Foreskin fibroblast (primary cell): ENCODE measurements at places on chromosomes 4 and X.
A peak's percentile ranks its signal among the peaks of the same experiment; 100 is the strongest.

DNA sequence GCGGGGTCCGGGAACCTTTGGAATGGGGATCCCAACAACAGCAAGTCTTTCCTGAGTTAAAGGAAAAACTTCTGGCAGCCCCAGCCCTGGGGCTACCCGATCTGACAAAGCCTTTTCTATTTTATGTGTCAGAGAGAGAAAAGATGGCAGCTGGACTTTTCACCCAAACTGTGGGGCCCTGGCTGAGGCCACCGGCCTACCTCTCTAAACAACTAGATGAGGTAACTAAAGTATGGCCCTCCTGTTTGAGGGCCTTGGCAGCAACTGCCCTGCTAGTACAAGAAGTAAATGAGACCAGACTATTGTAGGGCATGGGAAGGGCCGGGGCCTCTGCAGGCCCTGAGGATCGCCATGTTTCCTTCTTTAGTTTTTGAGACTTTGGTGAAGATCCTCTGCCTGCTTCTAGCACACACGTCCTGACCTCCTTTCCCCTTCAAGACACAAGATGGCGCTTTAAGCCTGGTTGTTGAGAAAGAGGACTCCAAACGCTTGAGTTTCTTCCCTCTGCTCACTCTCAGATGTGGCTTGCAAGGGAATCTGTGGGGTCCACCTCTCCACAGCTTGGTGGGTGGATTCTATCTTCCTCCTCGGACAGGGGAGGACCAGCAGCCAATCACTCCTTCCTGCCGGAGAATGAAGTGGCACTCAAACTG lies 18.5 kb upstream of the DRD5 start:
- DNase-seq = peak; percentile 41

- DNase-seq = no peak
These were observed 430 bp downstream of the TRIML1 start for GRCh38 chr4:188139671-188140070.

GRCh38 chrX:19867938-19868337 lies 19.5 kb downstream of the SH3KBP1 start:
- no peak for DNase-seq

- peak; percentile 85 for DNase-seq
These were observed 28.4 kb downstream of the ZNF185 start for GRCh38 chrX:152926279-152926678.

DNA sequence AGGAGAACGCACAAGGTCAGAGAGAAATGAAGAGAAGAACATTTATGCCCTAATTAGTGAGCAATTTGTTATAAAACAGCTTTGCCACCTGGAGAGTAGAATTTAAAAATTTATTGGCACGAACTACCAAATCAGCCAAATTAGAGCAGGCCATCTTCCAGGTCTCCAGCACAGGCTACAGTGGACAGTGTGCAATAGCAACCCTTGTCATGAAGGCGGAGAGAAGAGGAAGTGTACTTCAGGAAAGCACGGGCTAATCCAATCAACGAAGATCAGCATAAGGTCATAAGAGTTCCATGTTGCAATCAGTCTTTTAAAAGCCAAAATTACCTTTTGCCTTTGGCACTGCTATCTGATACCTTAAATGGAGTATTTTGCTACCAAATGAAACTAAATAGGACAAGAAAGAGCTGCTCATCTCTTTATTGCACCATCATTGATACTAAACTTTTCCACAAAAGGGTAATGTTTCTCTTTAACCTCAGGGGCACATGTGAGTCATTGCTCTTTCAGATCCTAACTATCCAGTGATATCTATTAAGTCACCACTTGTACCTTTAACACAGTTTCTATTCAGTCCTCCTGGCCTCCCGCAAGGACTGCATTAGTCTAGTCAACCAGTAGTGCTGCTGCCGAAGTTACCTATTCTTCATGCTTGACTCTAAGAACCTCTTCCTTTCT lies 19.9 kb downstream of the ANK2 start:
- DNase-seq = peak; percentile 45

- peak; percentile 32 for DNase-seq
These were observed 83.5 kb downstream of the NPNT start for GRCh38 chr4:105978684-105979296.

DNA sequence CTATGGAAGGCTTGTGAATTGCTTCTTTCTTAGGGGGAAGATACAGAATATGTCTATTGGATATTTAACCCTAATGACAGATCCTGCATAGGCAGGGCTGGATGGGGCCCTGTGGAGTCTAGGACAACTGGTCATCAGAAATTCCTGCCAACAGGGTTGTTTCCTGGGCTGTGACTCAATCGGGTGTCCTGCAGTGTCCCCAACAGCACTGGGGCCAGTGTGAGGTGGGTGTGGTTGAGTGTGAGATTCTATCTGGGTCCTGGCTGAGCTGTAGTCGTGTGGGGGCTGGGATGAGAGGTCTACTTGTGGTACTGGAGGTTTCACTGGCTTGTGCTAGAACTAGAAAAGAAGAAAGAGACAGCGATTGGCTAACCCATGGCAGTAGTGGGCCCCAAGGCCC lies 87.3 kb upstream of the WDR1 start:
- no peak for DNase-seq

GRCh38 chr4:40306226-40306625 lies 28.9 kb upstream of the CHRNA9 start:
- DNase-seq = no peak

- no peak for DNase-seq
These were observed 47.5 kb downstream of the UCHL1 start for GRCh38 chr4:41304221-41304620.

- no peak for DNase-seq
These were observed 167.0 kb downstream of the ATP10D start for GRCh38 chr4:47652092-47652491.

- DNase-seq = no peak
These were observed 161.5 kb upstream of the GPR101 start for GRCh38 chrX:137195296-137195695.

- DNase-seq = no peak
These were observed 11.3 kb downstream of the UBA1 start for GRCh38 chrX:47204970-47205369.

DNA sequence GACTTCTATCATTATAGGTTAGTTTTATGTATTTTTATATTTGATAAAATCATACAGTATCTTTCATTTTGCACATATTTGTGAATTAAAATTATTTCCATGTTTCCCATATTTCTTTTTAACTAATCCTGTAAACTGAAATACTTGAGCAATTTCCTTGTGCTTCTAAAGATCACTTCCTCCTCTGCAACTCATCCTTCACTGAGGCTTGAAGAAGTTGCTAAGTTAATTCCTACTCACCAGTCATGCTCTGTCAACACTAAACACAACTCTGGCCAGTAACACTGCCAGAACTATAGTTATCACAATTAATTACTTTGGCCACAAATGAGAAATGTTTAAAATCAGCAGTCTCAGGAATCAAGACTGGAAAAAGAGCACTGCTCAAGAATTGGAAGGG lies 6.7 kb downstream of the SPATA4 start:
- DNase-seq = no peak

- no peak for DNase-seq
These were observed 29.0 kb downstream of the LONRF3 start for GRCh38 chrX:119003462-119003861.

DNA sequence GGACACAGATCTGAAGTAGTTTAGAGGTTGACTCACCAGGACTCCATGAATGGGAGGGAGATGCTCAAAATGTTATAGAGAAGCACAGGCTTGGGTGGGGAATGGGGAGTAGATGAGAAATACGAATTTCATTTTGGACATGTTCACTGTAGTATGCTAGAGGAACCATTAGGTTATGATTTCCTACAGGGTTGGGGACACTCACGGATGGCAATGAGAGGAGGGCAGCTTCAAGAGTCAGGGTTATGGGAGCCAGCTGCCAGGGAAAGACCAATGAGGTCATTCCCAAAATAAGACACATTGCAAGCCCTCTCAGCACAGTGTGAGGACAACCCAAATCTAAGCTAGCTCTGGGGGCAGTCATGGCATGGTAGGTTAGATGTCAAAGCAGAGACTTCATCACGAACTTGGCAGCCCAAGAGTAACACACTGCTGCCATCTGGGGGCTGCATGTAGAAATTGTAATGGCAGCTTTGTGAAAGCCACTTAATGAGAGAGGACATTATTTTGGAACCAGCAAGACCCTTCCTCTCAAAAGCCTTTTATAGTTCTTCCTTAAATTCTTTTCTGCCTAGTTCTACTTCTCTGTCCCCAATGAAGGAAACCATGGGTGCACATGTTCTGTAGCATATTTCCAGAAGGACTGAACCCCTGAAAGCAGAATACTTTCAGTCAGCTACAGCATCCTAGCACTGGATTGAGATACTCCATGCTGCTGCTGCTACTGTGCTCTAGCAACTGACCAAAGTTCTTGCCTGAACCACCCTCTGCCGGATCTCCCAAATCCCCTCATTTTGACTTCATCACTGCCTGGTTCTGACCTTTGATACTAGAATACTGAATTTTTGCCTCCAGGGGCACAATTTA lies 16.2 kb upstream of the ZCCHC12 start:
- peak; percentile 29 for DNase-seq

DNA sequence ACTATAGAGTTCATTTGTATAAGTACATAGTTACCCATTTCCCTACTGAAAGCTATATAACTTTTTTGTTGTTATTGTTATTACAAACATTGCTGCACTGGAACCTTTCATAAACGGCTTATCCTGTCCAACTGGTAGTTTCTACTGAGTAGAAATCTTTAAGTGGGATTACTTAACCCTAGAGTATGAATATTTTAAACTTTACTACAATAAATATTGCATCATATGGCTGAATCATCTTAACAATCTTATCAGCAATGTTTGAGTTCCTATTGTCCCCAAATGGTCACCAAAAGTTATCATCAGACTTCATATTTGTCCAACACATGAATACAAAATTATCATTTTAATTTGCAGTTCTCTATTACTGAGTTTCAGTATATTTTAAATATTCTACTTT lies 40.5 kb downstream of the LCORL start:
- DNase-seq = peak; percentile 9

GRCh38 chr4:184024637-184025036 lies 119.5 kb downstream of the STOX2 start:
- no peak for DNase-seq

DNA sequence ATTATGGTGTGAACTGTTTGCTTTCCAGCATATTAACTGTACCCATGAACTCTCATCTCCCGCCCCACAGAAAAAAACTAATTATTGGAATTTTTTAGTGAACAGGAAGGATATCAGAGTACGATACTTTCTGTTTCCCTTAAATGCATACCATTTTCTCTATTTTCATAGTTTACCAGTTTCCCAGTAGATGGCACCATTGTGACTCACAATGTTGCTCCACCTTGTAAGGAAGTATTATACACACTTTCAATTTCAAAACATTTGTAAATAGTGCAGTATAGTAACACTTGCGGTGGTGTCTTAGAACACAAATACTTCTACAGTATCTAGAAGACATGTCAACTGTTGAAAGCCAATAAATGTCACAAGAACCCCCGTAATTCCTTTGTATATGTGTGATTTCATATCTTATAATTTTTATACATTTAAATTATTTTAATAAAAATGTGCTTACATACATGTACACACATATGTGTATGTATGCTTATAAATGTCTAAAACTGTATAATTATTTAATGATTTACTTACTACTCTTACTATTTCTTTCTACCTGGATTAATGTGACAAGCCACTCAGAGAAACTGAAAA lies 167.3 kb downstream of the SLIT2 start:
- peak; percentile 82 for DNase-seq

- no peak for DNase-seq
These were observed 956 bp downstream of the SORCS2 start for GRCh38 chr4:7193030-7193958.

GRCh38 chr4:131296192-131296591 lies 1852.9 kb upstream of the PCDH10 start:
- no peak for DNase-seq

DNA sequence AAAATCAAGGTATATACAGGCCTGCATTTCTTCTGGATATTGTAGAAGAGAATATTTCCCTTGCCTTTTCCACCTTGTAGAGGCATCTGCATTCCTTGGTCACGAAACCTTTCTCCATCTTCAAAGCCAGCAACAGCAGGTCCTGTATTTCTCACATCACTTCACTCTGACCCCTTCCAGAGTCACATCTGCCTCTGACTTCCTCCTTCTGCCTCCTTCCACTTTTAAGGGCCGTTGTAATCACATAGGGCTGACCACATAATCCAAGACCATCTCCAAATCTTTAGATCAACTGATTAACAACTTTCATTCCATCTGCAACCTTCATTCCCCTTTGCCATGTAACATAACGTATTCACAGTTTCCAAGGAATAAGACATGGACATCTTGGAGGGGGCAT lies 38.3 kb upstream of the NDP start:
- DNase-seq = no peak

DNA sequence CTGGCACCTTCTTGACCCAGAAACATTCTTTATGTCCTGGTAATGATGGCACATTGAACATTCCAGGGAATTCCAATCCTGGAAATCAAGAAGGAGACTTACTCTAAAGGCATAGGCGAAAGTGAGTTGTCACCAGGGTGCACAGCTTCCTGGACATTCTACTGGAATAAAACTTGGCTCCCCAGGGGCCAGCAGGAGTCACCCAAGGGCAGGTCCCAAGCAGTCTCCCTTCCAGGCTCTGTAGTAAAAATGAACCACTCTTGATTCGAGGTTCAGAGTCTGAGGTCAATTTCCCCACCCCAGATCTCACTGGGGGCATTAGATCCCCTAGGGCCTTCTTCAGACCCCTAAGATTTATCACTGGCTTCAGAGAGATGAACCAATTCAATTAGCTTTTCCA lies 338.7 kb upstream of the GATB start:
- DNase-seq = no peak

- DNase-seq = no peak
These were observed 100.0 kb downstream of the ADRA2C start for GRCh38 chr4:3865986-3866812.

GRCh38 chr4:147960971-147961370 lies 229.1 kb downstream of the ARHGAP10 start:
- no peak for DNase-seq

DNA sequence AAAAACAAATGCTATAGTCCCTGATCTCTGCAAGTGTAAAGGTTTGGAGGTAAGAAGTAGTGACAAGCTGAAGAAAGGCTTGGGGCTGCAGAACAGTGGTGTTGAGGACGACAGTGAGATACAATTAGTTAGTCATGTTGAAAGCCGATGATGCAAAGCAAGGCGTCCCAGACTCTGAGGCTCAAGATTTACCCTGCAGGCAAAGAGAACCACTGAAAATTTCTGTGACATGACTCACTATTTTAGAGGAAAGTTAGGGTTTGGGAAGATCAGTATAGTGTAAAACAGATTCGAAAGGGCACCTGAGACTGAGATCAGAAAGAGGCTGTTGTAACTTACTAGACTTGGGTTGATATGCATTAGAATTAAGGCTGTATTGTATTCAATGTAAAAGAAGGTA lies 281.3 kb upstream of the FTHL17 start:
- DNase-seq = peak; percentile 47

DNA sequence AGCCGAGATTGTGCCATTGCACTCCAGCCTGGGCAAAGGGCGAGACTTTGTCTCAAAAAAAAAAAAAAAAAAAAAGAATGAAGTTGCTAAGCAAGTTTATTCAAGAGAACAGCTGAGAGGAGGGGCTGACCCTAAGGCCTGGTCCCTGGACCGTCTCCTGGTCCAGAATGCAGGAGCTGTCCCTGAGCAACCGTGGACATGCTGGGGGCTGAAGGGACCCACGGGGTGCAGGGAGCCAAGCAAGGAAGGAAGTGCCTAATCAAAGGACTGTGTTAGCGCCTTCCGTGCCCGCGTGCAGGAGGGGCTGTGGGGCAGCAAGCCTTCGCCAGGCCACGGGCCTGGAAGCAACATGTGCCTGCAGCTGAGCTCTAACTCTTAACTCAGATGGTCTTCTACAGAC lies 39.1 kb upstream of the CDKN2AIP start:
- no peak for DNase-seq
